ENCODE measurements at places on chromosomes 5 and 9. TPM values are rescaled to one million over a fixed set of nuclear protein-coding genes. Genes with fewer than 3 reads are reported as not detected.

- no peak overlapping the region for H3K27ac ChIP-seq
- no peaks in the 10 kb centered on the region for H3K36me3 ChIP-seq
- peaks cover 2% of the 10 kb centered on the region for H3K4me1 ChIP-seq
- no peaks in the 10 kb centered on the region for H3K27me3 ChIP-seq
- DNase-seq = no peak
These were observed 12.9 kb upstream of the WDR38 start for GRCh38 chr9:124840300-124840833.

DNA sequence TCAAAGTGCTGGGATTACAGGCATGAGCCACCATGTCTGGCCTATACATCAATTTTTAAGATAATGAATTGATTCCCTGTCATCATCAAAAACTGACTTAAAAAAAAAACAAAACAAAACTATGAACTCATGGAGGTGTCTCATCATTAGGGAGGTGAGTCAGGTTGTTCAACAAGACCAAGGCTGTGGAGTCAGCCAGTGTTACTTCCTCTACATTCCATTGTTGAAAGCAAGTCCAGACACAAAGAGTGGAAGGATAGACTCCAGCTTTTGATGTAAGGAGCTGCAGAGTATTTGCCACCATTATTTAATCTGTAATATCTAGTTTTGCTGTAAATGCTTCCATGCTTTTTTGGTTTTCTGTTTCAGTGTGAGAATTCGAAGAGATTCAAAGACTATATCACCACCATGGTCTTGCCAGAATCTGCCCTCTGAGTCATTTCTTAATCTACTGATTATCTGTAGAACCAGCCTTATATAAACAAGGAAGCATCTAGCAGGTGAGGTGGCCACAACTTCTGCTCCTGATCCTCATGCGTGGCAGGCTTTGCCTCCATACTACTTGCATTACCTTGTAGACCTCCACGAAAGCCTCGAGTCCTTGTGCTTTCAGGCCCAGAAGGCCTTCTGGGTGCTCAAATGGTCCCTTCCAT is 156.1 kb downstream of the FGF1 start:
- H3K27me3 ChIP-seq = no peaks in the 10 kb centered on the region
- no peak overlapping the region for H3K4me3 ChIP-seq
- H3K4me1 ChIP-seq = peaks cover 5% of the 10 kb centered on the region
- H3K27ac ChIP-seq = no peak overlapping the region
- H3K36me3 ChIP-seq = no peaks in the 10 kb centered on the region
- DNase-seq = no peak

Gene CENPH
- total RNA-seq = 1.6 TPM

Gene PDE6A
- 0.09 TPM for total RNA-seq

GRCh38 chr9:114371973-114372917 is 15.5 kb downstream of the AKNA start:
- peaks cover 73% of the 10 kb centered on the region for H3K36me3 ChIP-seq
- H3K27me3 ChIP-seq = no peaks in the 10 kb centered on the region
- H3K27ac ChIP-seq = peak overlapping the region; percentile 40
- peak; percentile 69 for DNase-seq

DNA sequence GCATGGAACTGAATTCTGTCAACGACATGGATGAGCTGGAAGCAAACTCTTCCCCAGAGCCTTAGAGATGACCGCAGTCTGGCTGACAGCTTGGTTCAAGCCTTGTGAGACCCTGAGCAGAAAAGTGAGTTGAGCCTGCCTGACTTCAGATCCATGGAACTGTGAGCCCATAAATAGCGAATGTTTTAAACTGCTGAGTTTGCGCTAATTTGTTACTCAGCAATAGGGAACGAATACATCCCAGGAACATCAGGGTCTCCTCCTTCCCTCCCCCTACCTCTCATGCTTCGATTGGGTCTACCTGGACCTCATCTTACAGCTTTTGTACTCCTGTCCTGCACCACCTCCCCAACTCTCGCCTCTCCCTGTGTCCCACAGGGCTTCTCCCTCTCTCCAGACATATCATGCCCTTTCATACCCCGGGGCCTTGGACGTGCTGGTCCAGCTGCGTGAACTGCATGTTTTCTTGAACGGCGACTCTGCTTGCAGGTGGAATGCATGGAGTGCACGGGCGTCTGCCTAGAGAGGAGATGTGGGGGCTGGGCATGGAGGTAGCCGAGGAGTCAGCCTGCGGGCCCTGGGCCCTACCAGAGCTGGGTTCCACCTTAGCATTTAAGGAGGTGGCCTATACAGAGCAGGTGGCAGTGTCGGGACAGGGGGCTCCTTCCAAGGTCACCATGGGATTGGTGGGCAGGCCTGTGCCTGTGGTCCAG is 7.9 kb downstream of the GADD45G start:
- H3K27me3 ChIP-seq = no peaks in the 10 kb centered on the region
- H3K27ac ChIP-seq = no peak overlapping the region
- no peak for DNase-seq
- no peak overlapping the region for H3K4me3 ChIP-seq

Gene TRIM36
- 3.7 TPM for total RNA-seq

- no peak overlapping the region for H3K4me3 ChIP-seq
- H3K27ac ChIP-seq = peak overlapping the region; percentile 13
- H3K27me3 ChIP-seq = no peaks in the 10 kb centered on the region
- H3K4me1 ChIP-seq = peaks cover 7% of the 10 kb centered on the region
- no peaks in the 10 kb centered on the region for H3K36me3 ChIP-seq
These were observed 64.4 kb downstream of the GLIS3 start for GRCh38 chr9:4235420-4235819.

Gene TJP2
- 131 TPM for total RNA-seq

- peak overlapping the region; percentile 42 for H3K4me3 ChIP-seq
- no peaks in the 10 kb centered on the region for H3K27me3 ChIP-seq
- peak overlapping the region; percentile 85 for H3K27ac ChIP-seq
These were observed 1.6 kb downstream of the C9orf152 start for GRCh38 chr9:110206389-110206788.

- H3K4me3 ChIP-seq = peak overlapping the region; percentile 99
- DNase-seq = no peak
- H3K4me1 ChIP-seq = peaks cover 17% of the 10 kb centered on the region
These were observed 997 bp downstream of the AUH start for GRCh38 chr9:91360551-91361290.

Gene CCL27
- not detected for total RNA-seq

- no peaks in the 10 kb centered on the region for H3K27me3 ChIP-seq
- no peaks in the 10 kb centered on the region for H3K36me3 ChIP-seq
- no peak for DNase-seq
- peak overlapping the region; percentile 56 for H3K27ac ChIP-seq
- no peak overlapping the region for H3K4me3 ChIP-seq
These were observed 39.4 kb downstream of the LURAP1L start for GRCh38 chr9:12813960-12814876.

Gene ERAP2
- total RNA-seq = 26.9 TPM

Gene NDUFB6
- total RNA-seq = 38.2 TPM

GRCh38 chr9:8613346-8613825 is 813.8 kb upstream of the DMAC1 start:
- no peak overlapping the region for H3K4me3 ChIP-seq
- H3K4me1 ChIP-seq = no peaks in the 10 kb centered on the region
- DNase-seq = no peak
- H3K27ac ChIP-seq = no peak overlapping the region

DNA sequence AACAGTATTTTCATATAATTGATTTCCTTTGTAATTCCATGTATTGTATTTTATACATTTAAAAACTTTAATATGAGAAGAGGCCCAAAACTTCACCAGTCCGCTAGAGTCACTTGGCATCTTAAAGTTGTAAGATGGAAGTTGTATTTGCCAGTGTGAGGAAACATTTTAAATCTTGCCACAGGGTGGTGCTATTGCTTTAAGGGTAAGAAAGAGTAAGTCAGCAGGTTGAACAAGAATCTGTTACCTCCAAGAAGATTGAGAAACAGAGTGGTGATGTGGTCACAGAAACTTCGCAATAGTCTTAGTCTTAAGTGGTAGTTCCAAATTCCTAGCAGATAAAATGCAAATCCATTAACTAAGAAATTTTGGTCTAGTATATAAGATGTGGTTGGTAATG is 39.8 kb upstream of the RANBP6 start:
- no peaks in the 10 kb centered on the region for H3K27me3 ChIP-seq
- H3K4me3 ChIP-seq = no peak overlapping the region
- H3K36me3 ChIP-seq = no peaks in the 10 kb centered on the region
- DNase-seq = no peak
- H3K4me1 ChIP-seq = no peaks in the 10 kb centered on the region
- H3K27ac ChIP-seq = no peak overlapping the region

GRCh38 chr5:41356786-41357185 is 143.5 kb upstream of the C6 start:
- H3K27me3 ChIP-seq = no peaks in the 10 kb centered on the region
- H3K36me3 ChIP-seq = no peaks in the 10 kb centered on the region
- no peak overlapping the region for H3K4me3 ChIP-seq
- no peak for DNase-seq

Gene TEK
- total RNA-seq = 65.6 TPM

DNA sequence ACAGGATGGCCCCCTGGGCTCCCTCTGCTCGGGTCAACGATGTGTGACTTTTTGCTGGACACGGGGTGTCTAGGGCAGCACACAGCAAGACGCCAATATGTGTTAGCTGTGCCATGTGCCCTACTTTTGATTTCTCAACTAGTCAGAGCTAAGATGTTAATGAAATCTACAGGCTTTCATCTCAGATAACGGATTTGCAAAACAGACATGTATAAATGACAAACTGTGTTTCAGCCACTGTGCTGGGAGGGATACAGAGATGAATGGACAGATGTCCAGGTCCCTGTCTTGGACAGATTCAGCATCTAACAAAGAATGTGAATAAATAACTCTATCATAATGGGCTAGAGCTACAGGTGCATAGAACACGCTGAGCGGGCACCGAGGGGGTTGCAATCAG is 160.2 kb upstream of the LHFPL2 start:
- no peak overlapping the region for H3K4me3 ChIP-seq
- peaks cover 3% of the 10 kb centered on the region for H3K4me1 ChIP-seq
- no peak for DNase-seq
- H3K36me3 ChIP-seq = no peaks in the 10 kb centered on the region

DNA sequence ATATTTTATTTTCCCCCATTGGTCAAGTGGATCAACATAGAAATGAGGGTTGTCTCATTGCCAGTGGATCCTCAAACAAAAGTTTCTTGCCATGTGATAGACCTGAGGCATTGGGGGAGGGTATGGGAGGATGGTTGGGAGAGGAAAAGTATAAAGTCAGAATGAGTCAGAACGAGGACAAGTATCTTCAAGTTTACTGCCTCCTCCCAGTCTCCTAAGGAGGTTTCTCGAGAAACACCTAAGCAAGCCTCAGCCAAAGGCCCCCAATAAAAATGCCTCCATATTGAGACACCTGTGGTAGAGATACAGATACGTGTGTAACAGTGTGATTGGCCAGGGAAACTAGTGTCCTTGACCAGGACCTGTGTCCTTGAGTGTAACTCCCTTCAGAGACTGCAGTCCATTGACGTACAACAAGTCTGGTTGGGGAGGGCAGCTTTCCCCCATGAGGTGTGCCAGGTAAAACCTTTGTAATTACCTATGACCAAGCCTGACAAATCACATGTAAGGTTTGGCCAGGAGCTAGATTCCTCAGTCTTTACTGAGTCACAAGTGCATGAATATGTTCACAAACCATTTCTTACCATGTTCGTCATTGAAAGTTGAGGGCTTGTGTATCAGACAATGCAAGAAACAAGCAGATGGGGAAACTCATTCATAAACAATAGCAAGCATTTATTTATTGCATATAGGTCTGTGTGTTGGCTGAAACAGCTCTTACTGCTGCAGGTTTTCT is 198.6 kb upstream of the SH3GL2 start:
- no peak for DNase-seq
- H3K36me3 ChIP-seq = no peaks in the 10 kb centered on the region
- no peak overlapping the region for H3K4me3 ChIP-seq
- H3K4me1 ChIP-seq = no peaks in the 10 kb centered on the region

GRCh38 chr5:128674837-128675446 is 136.9 kb upstream of the FBN2 start:
- no peak overlapping the region for H3K27ac ChIP-seq
- H3K4me1 ChIP-seq = no peaks in the 10 kb centered on the region
- no peak overlapping the region for H3K4me3 ChIP-seq
- DNase-seq = no peak
- no peaks in the 10 kb centered on the region for H3K36me3 ChIP-seq
- H3K27me3 ChIP-seq = no peaks in the 10 kb centered on the region

Gene SLC6A3
- 0.52 TPM for total RNA-seq

GRCh38 chr5:125316391-125316790 is 570.0 kb upstream of the ZNF608 start:
- no peaks in the 10 kb centered on the region for H3K4me1 ChIP-seq
- no peaks in the 10 kb centered on the region for H3K27me3 ChIP-seq
- no peak for DNase-seq
- H3K36me3 ChIP-seq = no peaks in the 10 kb centered on the region

GRCh38 chr5:18114151-18114757 is 480.0 kb downstream of the TAF11L14 start:
- no peak overlapping the region for H3K27ac ChIP-seq
- no peak overlapping the region for H3K4me3 ChIP-seq
- no peaks in the 10 kb centered on the region for H3K36me3 ChIP-seq
- no peaks in the 10 kb centered on the region for H3K4me1 ChIP-seq
- no peaks in the 10 kb centered on the region for H3K27me3 ChIP-seq
- no peak for DNase-seq

Measured in upper lobe of right lung (tissue), 1 donor.